Astrocyte of the hippocampus (primary cell): ENCODE measurements at places on chromosomes 1 and 21.
A peak's percentile ranks its signal among the peaks of the same experiment; 100 is the strongest.

DNA sequence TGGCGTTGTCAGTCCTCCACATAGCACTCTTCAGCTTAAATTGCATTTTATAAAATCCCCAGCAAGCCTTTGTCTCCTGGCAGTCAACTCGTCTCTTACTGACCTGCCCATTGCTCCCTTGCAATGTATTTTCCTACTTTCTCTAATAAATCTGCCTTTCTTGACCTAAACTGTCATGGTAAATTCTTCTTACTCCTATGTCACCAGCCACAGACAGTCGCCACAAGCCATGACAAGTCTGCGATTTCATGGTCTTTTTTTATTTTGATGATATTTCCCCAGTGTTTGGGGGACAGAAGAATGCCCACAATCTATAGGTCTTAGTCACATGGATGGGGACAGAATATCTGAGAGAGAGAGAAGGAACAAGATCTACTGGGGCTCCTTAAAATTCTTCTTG, 8.4 kb downstream of the IFNAR2 start:
- DNase-seq, result no peak

DNA sequence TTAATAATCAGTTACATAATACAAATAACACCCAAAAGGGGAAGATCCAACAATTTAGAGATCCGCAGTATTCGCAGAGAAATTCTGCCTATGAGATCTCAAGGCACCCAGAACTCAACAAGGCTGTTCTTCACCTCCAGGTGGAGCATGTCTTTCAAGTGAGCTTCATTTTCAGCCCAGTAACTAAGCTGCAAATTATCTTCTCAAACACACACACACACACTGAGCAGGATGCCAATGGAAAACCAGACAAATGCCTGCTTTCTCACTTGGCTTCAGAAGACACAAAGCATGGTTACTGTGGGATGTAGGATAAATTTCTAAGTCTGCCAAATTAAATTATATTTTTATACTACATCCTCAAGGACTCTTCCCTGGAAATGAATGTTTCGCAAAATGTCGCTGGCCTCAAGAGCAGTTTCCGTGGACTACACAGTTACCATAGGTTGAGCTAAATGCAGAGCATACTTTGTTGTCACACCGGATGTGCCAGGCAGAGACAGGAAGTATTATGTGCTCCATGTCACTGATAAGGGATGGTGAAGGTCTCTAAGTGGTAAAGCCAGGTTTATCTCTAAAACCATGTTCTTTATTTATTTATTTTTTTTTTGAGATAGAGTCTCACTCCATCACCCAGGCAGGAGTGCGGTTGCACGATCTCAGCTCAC, 30.3 kb downstream of the UBR4 start:
- DNase-seq, result peak; percentile 35

GRCh38 chr1:211587123-211587522, 8.2 kb upstream of the SLC30A1 start:
- DNase-seq, result no peak

- DNase-seq, result no peak
These were observed 119.7 kb downstream of the LYPLAL1 start for GRCh38 chr1:219293410-219293809.

DNA sequence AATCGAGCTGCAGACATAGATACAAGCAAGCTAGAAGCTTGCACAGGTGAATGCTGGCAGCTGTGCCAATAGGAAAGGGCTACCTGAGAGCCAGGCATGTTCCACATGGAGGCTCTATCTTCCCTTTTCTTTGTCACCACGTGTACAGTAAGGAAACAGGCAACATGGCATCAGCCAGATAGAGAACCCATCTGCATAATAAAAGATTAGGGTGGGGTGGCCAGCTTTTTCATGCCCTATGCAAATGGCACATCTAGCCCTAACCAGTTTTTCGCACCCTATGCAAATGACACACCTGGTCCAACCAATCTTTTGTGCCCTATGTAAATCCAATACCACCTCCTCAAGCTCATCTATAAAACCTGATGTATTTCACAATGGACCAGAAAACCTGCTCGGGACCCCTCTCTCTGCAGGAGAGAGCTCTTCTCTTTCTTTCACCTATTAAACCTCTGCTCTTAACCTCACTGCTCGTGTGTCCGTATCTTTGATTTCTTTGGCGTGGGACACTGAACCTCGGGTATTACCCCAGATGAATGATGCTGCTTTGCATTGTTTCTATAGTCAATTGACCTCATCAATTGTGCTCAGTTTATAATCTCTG, 93.9 kb downstream of the SLC30A10 start:
- DNase-seq, result no peak

GRCh38 chr1:211581526-211581925, 2.6 kb upstream of the SLC30A1 start:
- DNase-seq, result peak; percentile 44

- peak; percentile 75 for DNase-seq
These were observed 73.1 kb downstream of the VPS13D start for GRCh38 chr1:12302798-12303447.

GRCh38 chr1:77514921-77515776, 167.3 kb downstream of the ZZZ3 start:
- peak; percentile 81 for DNase-seq

GRCh38 chr1:201074018-201074417, 38.2 kb downstream of the CACNA1S start:
- no peak for DNase-seq

- DNase-seq, result no peak
These were observed 16.1 kb downstream of the UTP11 start for GRCh38 chr1:38028671-38029070.

- DNase-seq, result no peak
These were observed 58.0 kb downstream of the CLIC4 start for GRCh38 chr1:24803220-24803619.

GRCh38 chr1:43743206-43743605, 35.9 kb downstream of the ST3GAL3 start:
- DNase-seq, result no peak

DNA sequence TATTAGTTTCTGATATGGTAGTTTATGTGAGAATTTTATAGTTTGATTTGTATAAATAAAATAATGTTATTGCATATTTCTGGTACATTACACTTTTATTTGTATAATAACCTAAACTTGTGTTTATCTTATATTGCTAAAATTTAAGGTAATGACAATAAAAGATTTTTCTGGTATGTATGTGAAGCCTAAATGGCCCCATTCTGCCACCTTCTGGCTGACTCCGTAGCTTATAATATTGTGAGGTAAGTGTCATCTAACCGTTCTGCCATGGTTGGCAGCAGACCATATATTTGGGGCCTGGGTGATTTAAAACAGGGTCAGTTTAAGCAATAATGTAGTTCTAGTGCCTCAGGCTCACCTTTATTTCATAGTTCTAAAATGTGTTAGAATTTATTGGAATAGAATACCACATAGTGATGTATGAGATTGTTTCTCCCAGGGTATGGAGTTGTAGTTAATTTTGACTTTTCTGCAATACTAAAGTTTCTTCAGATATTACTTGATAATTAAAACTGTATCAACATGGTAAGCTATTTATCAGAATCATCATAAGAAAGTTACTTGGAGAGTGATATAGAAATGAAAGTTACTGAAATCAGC, 21.2 kb upstream of the PRKACB start:
- peak; percentile 70 for DNase-seq
